Omental fat pad (tissue), 4 donors: ENCODE measurements at places on chromosomes 1 and 21.

DNA sequence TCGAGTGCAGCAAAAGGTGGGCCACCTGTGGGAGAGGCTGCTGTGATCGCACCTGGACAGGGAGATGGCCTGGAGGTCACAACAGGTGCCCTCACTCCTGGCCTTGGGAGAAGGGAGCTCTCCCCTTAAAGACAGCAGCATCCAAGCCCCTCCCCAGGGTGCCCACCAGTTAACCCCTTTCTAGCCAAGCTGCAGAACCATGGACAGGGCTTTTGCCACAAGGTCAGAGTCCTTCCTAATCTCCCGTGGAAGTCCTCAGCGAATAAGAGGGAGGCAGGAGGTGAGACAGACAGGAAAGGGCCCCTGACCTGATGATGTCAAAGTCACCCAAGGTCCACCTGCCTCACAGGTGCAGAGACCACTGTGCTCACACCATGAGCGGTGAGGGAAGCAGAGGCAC, 1.7 kb downstream of the CNTN2 start:
- DNase-seq = no peak

DNA sequence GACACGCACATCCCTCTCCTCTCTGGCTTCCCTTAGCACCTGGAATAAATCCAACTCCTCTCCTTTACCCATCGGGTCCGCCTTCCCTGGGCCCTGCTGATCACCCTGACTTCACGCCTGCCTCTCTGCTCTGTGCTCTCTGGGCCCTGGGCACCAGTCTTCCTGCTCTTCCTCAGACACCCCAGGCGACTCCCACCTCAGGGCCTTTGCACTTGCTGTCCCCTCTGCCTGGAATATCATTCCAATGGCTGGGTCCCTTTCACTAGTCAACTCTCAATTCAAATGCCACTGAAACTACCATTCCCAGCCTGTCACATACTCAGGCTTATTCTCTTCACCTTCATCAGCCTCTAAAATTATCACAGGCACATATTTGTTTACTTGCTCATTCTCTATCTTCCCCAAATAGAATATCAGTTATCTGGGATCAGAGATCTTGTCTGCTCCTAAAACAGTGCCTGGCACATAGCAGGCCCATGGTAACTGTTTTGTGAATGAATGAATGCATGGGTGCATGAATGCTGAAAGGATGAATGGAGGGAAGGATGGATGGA, 27.2 kb upstream of the SELENON start:
- DNase-seq = no peak

DNA sequence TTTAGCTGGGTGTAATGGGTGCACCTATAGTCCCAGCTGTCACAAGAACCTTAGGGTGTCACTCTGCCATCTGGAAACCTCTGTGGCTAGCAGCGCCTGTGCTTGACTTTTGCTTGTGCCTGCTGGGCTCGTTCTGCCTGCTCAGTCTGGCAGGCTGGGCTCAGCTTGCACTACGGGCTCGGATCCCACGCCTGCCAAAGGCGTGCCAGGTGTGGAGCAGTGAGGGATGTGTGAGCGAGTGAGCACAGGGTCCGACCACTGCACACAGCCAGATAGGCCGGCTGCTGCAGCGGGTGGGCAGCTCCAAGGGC, 2.8 kb upstream of the LSM10 start:
- DNase-seq = no peak

DNA sequence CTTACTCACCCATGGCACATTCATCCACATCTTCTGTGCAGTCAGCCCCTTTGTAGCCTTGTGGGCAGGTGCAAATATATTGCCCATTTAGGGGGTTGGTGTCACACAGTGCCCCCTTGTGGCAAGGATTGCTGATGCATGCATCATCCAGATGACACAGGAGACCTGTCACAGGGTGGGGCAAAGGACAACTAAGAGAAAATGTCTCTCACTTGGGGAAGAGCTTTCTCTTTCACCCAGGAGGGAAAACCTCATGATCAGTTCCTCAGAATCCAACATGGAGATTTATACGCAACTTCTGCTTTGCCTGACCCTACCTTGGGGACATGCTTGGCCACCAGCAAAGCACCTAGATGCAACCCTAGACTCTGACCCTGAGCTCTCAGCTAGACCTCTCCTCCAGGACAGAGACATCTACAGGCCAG, 71.8 kb upstream of the ADAM30 start:
- peak; percentile 63 for DNase-seq

DNA sequence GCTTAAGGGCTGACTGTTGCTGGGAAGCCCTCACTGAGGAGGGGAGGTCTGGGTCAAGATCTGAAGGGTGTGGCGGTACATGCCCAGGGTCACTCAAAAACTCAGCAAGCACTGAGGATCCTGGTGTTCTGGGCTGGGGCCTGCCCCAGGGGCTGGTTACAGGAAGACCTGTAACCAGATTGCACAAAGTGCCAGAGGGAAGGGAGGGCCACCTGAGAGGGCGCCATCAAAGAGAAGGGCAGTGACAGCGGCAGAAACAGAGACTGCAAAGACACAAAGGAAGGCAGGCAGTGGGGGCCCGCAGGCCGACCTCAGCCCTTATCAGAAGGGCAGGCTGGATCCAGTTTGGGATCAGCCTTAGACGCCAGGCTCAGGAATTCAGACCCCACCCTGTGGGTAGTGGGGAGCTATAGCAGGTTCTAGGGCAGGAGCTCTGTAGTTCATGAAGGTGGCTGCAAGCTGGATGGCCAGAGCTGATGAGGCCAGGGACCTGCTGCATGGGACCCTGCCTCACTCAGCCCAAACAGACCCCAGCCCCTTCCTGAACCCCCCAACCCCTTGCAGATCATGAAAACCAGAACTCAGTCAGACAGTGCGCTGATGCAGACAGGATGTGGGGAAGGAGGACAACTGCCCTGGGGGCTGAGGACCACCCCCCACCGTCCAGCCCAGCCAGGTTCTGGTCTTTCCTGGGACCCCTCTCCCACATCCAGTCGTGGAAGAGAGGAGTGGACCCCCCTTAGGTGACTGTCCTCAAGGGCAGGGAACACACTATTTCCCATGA, 3.9 kb downstream of the SH2D5 start:
- DNase-seq = no peak

DNA sequence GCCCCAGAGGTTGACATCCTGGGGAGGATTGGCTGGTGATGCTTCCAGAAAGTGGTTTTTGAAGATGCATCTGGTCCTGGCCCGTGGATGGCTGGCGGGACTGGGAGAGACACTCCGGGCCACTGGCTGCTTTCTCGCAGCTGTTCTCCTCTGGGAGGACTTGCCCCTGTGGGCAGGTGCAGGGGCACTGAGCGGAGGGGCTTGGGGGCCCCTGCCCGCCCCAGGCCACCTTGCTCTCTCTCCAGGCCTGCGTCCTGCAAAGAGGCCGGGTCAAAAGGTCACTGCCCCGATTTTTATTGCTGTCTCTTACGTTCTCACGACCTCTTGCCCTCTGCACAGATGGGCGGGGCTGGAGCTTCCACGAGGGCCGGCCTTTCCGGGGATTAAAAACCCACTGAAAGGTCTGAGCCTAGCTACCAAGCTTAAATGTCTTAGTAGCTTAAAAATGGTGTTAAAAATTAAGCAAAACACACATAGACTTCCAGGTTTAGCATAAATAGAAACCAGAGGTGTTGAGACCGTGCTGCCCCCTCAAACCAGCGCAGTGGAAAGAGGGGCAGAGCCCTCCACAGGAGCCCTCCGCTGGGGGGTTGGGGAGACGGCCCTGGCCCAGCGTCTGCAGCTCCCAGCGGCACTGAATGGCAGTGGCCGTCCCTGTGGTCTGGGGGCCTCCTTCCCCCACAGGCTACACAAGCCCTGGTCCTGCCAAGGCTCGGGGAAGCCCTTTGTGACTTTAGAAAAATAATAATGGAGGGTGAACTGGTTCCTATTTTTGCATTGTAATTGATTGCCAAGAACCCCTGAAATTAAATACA, 43.9 kb downstream of the SKI start:
- no peak for DNase-seq

GRCh38 chr1:245933431-245934045, 573.5 kb downstream of the SMYD3 start:
- DNase-seq = no peak

DNA sequence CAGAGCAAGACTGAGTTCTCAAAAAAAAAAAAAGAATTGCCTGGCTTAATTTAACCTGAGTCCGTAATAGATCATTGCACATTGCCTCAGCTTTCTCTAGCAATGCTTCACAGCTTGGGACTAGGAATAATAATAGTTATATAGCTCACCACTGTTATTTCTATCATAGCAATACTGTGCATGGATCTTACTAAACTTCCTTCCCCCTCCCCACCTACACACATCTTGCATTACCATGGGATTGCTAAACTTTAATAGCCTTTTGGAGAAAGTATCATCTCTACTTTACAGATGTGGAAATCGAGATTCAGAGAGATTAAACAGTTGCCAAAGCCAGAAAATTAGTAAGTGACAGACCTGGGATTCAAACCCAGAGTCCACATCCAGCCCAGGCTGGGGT, 99.4 kb downstream of the ATP5PO start:
- DNase-seq = no peak

- DNase-seq = no peak
Observed at GRCh38 chr1:6512245-6512907, 20.9 kb upstream of the PLEKHG5 start.

DNA sequence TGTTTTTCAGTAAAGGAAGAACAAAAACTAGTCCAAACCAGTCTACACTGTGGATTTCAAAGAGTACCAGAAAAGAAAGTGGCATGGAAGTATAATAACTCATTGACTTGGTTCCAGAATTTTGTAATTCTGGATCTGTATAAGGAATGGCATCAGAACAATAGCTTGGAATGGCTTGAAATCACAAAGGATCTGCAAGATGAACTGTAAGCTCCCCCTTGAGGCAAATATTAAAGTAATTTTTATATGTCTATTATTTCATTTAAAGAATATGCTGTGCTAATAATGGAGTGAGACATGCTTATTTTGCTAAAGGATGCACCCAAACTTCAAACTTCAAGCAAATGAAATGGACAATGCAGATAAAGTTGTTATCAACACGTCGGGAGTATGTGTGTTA, 21.3 kb downstream of the CHODL start:
- no peak for DNase-seq

- peak; percentile 20 for DNase-seq
Observed at GRCh38 chr1:109787211-109787844, 23.6 kb upstream of the EPS8L3 start.

DNA sequence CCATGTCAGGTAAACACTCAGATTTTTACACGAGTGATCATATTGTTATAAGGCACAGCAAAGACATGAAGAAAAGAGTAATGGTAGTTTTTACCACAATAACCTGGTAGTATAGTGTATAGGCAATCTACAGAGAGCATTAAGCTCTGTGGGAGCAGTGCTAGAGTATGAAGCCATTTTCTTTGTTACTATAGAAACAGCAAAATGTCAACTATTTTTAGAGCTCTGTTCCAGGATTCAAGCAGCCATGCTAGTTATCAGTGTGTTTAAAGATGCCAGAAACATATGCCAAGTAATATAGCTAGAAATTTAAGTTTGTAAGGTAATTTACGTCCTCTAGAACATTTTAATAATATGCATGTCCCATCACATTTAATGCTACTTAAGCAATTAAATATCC, 77.6 kb upstream of the RGS18 start:
- no peak for DNase-seq

- DNase-seq = no peak
Observed at GRCh38 chr1:44489481-44489880, 84.4 kb downstream of the RNF220 start.

- no peak for DNase-seq
Observed at GRCh38 chr1:206783506-206783905, 11.2 kb upstream of the IL10 start.

GRCh38 chr1:195960580-195960979, 647.7 kb downstream of the KCNT2 start:
- DNase-seq = no peak

GRCh38 chr1:72530646-72531045, 248.3 kb upstream of the NEGR1 start:
- DNase-seq = no peak

DNA sequence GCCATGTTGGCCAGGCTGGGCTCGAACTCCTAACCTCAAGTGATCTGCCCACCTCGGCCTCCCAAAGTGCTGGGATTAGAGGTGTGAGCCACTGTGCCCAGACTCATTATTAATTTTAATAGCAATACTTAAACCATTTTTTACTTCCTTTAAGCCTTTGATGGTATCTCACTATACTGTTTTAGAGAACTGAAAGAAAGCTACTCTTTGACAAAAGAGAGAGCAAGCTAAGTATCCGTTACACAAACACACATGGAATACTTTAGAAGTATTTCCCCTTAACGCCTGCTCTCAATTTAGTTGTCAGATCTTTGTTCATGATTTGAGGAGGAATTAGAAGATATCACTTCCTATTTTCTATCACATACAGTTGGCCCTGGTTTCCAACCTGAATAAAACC, 189.4 kb downstream of the COP1 start:
- DNase-seq = no peak

GRCh38 chr21:46376856-46377453, 53.0 kb downstream of the PCNT start:
- no peak for DNase-seq

- DNase-seq = no peak
Observed at GRCh38 chr1:208240662-208241355, 3.4 kb downstream of the PLXNA2 start.

- DNase-seq = no peak
Observed at GRCh38 chr1:194084755-194085154, 898.3 kb upstream of the B3GALT2 start.

- no peak for DNase-seq
Observed at GRCh38 chr1:236207569-236207968, 65.2 kb downstream of the GPR137B start.

DNA sequence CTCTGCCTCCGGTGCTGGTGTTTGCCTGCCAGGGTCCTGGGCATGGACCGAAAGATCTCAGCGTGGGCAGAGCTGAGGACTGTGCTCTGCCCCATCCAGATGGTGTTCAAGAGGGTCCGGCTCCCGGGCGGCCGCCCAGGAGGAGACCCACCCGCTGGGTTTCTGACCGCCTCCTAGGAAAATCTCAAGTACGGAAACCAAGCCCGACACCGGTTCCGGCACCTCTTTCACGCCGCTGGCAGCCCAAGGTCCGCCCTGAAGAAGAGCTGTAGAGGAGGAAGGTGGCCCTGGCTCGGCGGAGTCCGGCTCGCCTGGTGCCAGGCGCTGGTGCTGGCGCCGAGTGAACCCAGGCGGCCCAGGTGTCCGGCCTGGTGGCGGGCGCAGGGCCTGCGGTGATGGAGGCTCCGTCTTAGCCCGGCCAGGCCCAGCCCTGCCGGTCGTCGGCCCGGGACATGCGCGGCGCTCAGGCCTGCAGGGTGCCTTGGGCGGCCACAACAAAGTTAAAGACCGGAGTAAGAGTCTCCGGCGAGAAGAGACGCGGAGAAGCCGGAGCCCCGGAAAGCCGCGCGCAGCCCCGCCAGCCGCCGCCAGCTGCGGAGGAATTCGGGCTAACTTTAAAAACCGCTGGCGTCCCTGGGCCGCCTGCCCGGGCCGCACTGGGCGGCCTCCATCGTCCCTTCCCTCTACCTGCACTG, 1.5 kb downstream of the GRIK3 start:
- DNase-seq = no peak

- DNase-seq = no peak
Observed at GRCh38 chr1:49190138-49190537, 413.4 kb upstream of the BEND5 start.

DNA sequence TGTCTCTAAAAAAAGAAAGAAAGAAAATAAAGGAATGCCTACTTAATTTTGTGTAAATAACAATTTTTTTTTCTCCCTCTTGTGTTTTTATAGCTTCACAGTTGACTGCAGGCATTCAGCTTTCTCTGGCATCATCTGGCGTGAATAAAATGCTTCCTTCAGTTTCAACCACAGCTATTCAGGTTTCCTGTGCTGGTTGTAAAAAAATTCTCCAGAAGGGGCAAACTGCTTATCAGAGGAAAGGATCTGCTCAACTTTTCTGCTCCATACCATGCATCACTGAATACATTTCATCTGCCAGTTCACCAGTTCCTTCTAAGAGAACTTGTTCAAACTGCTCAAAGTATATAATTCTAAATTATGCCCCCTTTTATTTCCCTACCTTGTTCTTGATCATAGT, 18.0 kb downstream of the ZMYM1 start:
- DNase-seq = no peak
